ENCODE measurements at places on chromosomes 1 and 21.

DNA sequence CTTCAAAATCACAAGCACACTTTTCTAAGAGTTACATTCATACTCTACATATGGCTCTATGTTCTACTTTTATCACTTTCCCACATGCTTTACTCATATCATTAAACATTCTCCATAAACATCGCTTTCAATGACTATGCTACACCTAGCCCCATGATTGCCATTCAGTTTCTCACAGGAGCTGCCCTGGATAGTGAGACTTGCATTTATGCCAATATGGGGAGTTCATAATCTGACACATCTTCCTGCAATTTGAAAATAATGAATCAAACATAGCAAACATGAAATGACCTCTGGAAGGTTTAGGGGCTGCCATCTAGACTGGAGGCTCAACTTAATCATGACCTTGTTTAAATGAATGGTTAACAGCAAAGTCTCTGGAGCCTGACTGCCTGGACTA, 9.0 kb upstream of the CYP4A22 start:
- no peak for DNase-seq

DNA sequence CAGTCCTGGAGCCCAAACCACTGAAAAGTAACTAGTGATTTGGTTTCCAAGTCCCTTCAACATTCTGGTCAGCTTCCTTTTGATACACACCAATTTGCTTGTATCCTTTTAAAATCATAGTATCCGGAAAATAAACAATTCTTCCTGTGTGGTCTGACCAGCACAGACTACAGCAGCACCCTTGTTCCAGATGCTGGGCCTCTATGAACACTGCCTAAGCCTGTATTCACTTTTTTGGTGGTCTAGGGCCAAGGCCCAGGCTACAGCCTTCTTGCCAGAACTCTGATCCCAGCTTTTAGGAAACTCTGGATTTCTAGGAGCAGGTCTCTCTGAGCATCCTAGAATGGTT, 801 bp upstream of the DDAH1 start:
- no peak for DNase-seq

GRCh38 chr1:25826571-25826970, 6.8 kb downstream of the MTFR1L start:
- DNase-seq, result no peak

- peak; percentile 50 for DNase-seq
These were observed 1.2 kb downstream of the NIPAL3 start for GRCh38 chr1:24416666-24417391.

GRCh38 chr1:157045250-157046218, at the start of gene ARHGEF11:
TSS of gene ARHGEF11 (minus strand) at chr1:157045742. CDS start at chr1:157044330, 1,412 bp downstream.
- DNase-seq, result peak; percentile 13

DNA sequence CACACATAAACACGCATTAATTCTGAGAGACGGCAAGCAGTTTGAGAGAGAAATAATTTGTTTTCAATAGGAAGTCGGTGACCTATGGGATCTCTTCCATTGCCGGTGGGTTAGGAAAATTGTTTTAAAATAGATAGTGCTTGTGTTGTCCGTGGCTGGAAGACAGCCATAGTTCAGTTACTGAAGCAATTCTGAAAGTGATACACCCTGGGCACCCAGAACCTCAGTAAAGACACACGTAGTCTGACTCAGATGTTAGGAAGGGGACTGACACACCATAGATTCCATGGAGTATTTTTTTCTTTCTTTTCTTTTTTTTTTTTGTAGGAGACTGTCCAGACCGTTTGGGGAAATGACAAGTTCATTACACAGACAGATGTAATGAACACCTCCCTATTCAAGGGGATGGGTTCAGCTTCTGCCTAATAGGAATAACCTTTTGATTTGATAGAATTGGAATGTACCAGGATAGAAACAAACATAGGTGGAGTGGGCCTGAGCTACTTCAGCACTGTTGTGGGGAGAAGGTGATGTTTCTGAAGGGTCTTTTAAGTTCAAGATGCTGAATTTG, 1.6 kb downstream of the C1orf21 start:
- DNase-seq, result peak; percentile 10
